ENCODE measurements at places on chromosomes 5 and 9.
A peak's percentile ranks its signal among the peaks of the same experiment; 100 is the strongest.

DNA sequence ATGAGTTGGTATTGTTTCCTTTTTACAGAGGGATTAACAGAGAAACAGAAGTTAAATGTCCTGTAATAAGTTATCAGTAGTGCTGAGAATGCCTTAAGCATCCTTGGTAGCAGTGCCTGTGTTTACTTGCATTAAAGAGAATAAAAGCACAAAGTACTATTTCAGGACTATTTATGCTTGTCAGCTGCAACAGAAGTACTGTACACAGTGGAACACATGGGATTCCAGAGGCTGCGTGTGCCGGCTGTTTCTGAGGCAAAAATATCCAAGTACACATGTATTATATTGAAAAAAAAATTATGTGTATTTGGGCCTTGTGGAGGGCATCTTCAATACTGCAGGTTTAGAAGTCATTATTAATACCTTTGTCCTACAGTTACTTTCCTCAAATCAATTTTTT lies 58.2 kb upstream of the ACTBL2 start:
- DNase-seq = no peak

DNA sequence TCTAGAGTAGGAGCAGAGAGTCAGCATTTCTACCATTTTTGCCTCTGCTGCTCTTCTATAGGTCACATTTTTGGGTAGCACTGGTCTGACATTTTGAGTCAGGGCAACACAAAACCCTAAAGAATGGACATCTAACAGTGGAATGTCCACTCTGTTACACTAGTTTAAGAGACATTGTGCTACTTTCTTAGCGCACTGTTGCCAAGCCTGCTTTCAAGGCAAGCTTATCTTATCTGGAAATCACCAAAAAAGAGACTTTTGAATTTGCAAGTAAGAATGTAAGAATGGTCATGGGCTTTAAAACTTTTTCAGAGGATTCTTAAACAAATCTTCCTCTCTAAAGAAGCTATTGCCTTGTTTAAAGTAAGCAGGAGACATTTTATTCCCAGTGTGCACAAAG lies 73.0 kb upstream of the STARD4 start:
- no peak for DNase-seq

- DNase-seq = no peak
These were observed 46.5 kb downstream of the RETREG1 start for GRCh38 chr5:16570121-16570815.

- no peak for DNase-seq
These were observed 66.8 kb downstream of the INSYN2B start for GRCh38 chr5:169913479-169913878.

DNA sequence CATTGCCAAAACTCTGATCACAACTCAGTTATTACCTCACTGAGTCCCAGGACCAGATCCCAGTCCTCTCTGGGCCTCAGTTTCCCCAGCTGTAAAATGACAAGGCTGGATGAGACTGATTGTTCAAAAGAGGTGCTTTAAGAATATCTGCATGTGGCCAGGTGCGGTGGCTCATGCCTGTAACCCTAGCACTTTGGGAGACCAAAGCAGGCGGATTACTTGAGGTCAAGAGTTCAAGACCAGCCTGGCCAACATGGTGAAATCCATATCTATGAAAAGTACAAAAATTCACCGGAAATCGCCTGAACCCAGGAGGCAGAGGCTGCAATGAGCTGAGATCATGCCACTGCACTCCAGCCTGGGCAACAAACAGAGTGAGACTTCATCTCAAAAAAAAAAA lies 8.3 kb downstream of the ATOX1 start:
- DNase-seq = no peak

DNA sequence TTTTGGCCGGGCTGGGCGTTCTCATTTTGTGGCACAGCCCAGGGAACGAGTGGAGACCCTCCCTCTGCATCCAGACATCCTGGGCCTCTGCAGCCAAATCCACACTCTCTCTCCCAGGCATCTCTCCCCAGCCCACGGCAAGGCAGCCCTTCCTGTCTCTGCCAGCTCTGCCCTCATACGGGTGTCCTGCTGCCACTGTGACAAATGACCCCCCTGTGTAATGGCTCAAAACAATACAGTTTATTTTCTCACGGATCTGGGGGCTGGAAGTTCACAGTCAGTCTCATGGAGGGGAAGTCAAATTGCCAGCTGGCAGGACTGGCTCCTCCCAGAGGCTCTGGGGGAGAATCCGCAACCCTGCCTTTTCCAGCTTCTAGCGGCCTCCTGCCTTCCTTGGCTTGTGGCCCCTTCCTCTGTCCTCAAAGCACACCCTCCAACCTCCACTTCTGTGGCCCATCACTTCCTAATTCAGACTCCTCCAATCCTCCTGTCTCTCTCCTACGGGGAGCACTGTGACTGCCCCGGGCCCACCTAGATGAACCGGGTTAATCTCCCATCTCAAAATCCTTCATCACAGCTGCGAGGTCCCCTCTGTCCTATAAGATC lies 70.2 kb upstream of the COL5A1 start:
- no peak for DNase-seq

DNA sequence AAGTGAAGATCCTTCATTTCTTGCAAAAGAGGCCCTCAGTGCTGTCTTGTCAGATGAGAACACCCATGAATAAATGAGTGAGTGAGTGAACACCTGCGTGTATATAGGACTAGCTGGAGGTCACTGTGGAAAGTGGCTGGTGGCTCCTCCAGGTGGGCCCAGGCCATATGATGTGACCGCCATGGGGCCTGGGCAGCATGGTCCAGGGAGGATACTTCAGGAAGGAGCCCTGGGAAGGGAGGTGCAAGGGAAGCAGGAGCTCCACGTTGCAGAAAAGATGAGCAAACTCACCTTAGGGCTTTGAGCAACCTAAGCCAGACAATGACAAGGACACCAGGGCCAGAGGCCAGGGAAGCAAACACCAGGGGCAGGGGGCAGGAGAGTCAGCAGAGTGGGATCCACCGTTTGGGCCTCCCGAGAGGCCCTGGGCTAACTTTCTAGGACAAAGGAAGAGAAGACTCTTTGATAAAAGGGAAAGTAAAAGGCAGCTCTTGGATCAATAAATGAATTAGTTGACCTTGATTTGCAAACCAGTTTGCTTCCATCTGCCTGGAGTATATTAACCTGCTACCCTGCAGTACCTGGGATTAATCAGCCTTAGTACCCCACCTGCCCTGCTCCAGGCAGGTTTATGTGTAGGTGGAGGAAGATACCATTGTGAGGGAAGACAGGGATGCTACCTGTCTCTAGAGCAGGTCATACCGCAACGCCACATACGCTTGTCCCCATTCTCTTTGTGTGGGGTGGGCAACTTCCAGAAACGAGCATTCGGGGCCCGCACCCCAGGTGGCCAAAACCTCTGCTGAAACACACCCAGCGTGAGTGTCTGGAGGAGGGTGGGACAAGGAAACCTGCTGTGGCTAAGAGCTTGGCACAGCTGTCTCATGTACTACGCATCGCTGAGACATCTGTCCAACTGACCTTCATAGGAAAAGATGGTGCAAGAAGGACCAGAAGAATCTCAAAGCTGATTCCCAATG lies 51.4 kb upstream of the OLFM1 start:
- DNase-seq = no peak

- no peak for DNase-seq
These were observed 126.3 kb upstream of the IRX4 start for GRCh38 chr5:2008851-2009629.

DNA sequence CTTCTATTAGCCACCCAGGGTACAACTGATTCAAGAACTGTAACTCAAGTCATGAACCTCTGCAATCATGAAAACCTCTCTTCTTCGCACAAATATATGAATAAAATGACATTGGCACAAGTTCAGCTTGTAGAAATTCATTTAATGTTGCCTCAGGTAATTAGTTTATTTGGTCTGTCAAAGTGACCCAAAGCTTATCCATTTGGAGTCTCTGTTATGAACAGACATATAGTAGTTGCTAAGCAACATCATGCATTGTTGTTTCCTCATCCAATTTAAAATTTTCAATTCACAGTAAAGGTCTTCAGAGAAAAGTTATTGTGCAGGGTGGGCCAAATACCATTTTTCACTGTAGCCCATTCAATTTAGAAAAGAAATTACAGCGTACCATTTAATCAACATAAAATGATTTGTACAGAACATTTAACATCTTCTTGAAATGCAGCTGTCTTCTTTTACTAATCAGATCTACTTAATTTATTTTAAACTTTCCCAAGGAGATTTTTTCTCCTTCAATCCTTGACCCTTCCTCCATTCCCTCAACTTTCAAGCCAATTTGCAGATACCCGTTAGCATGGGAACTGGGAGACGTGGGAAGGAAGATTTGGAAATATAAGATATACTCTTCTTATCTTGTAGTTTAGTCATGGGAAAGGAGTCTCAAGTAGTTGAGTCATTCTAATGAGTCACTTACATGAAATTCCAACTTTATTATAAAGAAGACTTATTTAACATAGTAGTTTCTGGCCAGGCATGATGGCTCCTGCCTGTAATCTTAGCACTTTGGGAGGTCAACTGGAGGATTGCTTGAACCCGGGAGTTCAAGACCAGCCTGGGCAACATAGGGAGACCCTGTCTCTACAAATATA lies 231.3 kb downstream of the ATPSCKMT start:
- no peak for DNase-seq

- no peak for DNase-seq
These were observed 115.0 kb downstream of the KIAA1958 start for GRCh38 chr9:112601636-112602035.

DNA sequence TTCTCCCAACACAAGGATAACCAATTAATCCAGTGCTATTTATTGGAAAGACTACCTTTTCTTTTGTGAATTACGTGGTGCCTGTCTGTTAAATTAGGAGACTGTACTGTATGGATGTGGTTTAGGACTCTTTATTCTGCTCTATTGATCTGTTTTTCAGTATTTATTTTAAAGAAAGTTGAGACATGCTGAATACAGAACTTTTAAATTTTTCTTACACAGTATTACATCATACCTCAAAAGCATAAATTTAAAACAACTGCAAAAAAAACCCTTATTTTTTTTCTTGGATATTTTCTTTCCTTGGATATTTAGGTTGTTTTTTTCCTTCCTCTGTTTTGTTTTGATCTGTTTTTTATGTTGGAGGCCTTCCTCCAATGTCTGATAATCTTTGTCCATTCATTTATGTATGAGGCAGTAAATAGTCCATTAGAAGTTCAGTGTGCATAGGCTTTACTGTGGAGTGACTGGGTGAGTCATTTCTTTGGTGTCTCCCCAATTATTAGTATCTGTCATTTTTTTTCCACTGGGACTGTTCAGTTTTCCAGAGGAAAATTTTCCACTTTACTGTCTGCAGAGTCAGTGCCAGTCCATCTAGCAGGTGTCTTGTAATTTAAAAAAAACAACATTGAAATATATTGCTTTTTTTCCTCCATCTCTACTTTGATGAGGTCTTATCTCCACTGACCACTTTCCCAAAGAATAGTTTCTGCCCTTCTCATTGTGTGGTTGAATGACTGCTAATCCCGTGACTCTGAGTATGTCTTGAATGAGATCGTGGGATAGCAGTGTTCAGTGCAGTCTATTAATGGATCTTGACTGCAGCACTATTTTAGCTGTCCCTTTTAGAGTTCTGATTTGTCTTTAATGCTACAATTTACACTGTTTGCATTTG lies 15.2 kb downstream of the CYSTM1 start:
- no peak for DNase-seq

- no peak for DNase-seq
These were observed 13.7 kb upstream of the DAB2IP start for GRCh38 chr9:121637713-121638220.

DNA sequence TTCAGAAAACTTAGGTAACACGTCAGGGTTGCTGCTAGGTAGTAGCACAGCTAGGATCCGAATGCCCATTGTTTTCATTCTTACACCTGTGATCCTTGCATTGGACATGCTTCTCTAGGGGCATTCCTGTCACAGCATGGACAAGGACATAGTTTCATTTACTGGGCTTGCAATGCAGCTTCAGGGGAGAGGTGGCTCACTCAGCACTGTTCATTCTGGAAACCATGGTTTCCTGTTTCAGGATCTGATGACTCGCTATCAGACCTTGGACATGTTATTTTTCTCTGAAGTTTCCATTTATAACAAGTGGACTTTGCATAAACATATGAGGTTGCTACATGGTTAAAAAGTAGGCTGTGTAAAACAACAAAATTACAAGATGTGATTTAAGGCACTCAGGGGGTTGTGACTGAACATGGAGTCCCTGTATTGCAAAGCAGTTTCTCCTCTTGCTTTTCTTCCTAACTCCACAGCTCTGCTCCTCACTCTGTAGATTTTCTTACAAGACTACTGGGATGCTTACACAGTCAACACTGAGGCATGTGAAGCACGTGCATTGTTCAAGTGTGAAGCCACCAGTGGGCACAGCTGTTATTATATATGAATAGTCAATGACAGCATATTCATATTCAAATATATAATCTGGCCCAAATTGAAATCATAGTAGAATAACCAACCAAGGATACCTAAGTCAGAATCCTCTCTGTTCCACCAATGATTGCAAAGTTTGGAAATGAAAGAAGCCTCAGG lies 66.1 kb upstream of the STK32A start:
- no peak for DNase-seq

DNA sequence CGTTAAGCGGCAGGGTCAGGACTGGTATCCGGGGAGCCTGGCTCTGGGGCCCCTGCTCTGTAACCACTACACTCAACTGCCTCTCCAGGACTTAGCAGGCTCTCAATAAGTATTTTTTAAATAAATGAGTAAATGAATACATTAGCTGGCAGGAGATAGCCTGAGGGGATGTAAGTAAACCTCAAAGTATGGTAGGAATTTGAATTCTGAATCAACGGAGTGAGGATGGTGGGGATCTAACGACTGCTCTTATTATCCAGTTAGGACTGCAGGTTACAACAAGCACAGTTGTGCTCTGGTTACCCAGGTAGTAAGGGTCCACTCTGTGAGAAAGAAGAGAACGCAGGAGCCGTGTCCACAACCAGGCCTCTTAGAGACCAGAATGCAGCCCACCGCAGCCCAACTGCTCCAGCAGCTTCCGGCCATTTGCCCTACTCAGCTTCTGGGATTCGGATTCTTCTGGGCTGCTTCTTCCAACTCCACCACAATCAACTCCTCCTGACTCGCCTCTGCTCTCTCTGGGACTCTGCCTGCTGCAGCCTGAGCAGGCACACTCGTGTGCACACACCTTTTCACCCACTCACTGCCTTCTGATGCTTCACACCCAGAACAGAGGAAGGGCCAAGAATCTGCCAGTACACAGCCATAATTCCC lies 52.6 kb downstream of the MED27 start:
- no peak for DNase-seq

GRCh38 chr9:116585896-116586295 lies 101.2 kb upstream of the TRIM32 start:
- no peak for DNase-seq

GRCh38 chr9:100473276-100474081 lies 530 bp downstream of the TMEFF1 start:
- peak; percentile 10 for DNase-seq

Data from stimulated activated CD4-positive, alpha-beta T cell treated with anti-CD3 and anti-CD28 coated beads, Interleukin-15, amount 100 ng/mL, for 1 hour (primary cell).